H7 (cell line): ENCODE measurements at places on chromosomes 1 and 21. TPM values are rescaled to one million over a fixed set of nuclear protein-coding genes. Genes with fewer than 3 reads are reported as not detected.

DNA sequence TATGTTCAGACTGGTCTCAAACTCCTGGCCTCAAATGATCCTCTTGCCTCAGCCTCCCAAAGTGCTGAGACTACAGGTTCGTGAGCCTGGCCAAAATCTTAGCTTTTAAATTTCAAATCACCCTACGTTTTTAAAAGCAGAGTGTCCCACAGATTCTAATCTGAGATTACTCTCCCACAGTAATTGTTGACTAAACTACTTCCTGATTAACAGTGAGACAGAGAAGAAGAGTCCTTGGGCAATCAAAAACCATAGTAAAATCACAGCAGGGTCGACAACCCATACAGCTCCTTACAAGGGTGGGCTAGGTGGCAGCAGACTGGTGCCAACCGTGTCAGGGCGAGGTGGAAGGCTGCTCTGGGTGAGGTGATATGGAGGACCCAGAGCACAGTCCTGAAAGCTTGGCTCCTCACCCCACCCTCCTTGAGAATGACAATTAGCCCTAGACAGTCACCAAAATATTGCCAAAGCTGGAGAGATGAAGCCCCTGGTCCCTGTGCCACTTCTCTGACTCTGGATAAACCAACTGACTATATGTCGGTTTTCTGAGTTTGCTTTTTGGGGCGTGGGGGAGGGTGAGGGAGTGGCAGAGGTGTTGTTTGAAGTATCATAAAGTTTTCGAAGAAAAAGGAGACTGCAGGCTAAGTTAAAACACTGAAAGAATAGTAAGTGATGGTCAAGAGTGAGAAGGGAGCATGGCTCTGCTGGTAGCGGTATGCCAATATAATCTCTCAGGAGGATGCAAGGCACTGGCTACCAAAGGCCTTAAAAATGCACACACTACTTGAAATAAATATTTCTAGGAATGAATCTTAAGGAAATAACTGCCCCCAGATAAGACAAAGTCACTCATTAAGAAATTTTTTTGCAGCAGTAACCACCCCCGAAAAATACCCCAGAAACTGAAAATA lies 86.8 kb downstream of the SLC45A1 start:
- DNase-seq, result no peak

GRCh38 chr1:37667023-37667671 lies 25.2 kb upstream of the CDCA8 start:
- peak; percentile 55 for DNase-seq

DNA sequence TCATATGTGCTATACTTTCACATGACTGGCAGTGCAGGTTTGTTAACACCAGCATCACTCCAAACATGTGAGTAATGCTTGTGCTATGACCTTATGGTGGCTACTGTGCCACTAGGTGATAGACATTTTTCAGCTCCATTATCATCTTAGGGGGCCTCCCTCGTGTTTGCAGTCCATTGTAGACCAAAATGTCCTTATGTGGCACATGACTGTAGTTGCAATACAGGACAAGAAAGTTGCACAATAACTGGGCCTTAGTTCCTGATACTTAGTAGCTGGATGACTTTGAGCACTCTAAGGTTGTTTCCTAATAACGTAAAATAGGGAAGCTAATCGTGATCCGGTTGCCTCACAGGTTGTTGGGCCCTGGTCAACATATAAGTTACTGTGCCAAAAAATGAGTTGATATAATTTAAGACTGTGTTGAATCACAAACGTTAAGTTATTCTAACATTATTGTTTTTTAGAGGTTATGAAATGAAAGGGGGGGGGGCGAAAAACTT lies 511 bp upstream of the SNX27 start:
- no peak for DNase-seq

The GJB3 gene
- 0.31 TPM in 1 of 2 replicates, not detected in the other for total RNA-seq

The GNAT2 gene
- not detected in 2 replicates for total RNA-seq
